ENCODE measurements at places on chromosomes 4 and X. TPM values are rescaled to one million over a fixed set of nuclear protein-coding genes. Genes with fewer than 3 reads are reported as not detected.

DNA sequence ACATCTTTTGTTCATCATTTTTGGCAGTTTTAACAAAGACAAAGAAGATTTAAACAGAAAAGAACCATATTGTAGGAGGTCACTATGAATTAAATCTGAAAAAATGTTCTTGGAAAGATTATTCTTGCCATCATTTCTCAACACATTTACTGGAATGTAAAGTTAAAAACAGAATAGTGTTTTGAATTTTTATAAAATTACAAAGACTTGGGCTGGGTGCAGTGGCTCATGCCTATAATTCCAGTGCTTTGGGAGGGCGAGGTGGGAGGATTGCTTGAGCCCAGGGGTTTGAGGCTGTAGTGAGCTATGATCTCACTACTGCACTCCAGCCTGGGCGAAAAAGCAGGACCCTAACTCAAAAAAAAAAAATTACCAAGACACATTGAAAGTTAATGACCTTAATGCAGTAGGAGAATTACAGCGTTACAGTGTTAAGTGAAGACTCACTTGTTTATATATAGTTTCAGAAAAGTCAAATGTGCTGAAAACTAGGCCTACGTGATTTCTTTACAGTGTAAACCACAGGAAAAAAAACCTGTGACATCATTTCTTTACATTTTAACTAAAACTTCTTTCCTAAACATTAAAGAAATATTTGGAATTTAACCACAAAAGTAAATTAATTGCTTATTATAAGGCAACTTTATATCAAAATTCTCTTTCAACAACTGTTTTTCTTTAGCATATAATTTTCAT is 7.9 kb downstream of the FAM13A start:
- DNase-seq: no peak

TMEM164 gene
- 30.4 TPM for total RNA-seq

CENPC gene
- 18.8 TPM for total RNA-seq

- no peak for DNase-seq
Observed at GRCh38 chr4:87451537-87451936, 29.2 kb downstream of the NUDT9 start.

DNA sequence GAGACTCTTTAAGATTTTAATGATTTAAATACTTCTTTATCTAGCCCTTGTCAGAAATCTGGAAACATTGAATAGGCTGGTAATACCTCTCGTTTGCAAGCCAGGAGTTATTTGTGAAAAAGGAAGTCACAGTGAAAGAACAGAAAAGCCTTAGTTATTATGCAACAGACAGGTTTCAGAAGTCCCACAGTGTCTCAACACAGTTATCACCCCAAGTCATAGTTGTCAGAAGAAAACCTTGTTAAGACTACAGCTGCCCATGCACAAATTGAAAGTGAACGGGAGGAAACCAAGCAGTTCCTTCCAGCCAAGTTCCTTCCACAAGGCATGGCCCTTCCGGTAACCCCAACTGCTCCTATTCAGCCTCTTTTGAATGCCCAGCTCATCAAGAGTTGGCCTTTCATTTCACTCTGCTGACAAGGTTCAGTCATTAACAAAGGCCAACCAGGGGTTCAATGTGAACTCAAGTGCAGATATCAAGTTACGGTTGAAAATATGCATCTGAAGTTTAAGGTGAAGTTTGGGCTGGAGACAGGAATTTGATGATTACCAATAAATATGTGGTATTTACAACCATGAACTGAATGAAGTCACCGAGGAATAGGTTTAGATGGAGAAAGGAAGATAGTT is 15.6 kb downstream of the ALPK1 start:
- DNase-seq: no peak

DNA sequence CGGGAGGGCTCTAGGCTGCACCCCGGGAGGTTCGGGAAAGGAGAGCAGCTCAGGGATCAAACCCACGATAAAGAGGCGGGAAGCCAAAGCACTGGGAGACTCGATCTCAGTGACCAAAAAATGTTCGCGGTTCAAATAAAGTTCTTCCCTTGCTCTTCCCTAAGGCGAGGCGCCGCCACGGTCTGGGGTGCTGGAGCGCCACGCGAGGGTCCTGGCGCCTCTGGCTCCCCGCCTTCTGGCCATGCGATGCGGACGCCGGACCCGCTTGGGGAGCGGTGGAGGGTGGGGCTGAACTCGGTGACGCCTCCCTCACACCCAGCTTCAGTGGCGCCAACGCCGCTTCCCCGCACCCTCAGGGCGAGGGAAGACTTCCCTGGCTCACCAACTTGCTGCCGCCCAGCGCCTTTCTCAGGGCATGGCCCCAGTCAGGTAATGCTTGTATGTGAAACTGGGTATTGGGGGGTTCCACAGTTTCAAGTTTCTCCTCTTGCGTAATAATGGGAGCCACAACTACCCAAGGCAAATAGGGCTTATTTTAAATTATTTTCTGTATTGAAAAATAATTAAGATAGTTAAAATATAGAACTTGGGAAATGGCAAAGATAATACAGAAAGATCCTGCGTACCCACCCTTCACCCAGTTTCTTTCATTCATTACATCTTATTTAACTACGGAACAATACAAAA is at the start of gene QRFPR:
Gene QRFPR, minus strand, starts transcription at position 243 of the 687 bp plus-strand sequence. CDS start 371 bp downstream, outside the sequence.
- DNase-seq: peak; percentile 70

PABPC4L gene
- 2.2 TPM for total RNA-seq

EDA gene
- total RNA-seq: 8.1 TPM

GRCh38 chrX:10676235-10676957 is 56.0 kb upstream of the MID1 start:
- peak; percentile 27 for DNase-seq

DNA sequence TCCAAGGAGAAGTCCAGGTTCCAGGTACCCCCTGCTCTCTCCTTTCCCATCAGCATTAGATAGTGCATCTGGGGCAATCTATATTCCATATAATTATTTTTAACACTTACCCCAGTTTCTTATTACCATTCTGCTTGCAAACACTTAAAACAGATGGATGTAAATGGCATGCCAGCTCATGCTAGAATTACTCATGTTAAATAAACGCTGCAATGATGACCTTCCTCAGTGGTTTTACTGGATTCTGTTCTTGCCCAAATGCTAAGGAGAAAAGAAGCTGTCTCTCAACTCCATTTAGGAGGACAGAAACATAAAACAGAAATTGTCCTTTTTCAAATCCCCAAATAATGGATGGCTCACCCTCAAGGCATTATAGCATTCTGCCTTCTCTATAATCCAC is 161.1 kb downstream of the NLGN4X start:
- no peak for DNase-seq

GRCh38 chr4:825971-826330 is at the start of gene CPLX1:
Gene CPLX1 (minus strand): TSS chr4:826129. CDS start chr4:824522, 1,607 bp downstream.
- DNase-seq: no peak

DNA sequence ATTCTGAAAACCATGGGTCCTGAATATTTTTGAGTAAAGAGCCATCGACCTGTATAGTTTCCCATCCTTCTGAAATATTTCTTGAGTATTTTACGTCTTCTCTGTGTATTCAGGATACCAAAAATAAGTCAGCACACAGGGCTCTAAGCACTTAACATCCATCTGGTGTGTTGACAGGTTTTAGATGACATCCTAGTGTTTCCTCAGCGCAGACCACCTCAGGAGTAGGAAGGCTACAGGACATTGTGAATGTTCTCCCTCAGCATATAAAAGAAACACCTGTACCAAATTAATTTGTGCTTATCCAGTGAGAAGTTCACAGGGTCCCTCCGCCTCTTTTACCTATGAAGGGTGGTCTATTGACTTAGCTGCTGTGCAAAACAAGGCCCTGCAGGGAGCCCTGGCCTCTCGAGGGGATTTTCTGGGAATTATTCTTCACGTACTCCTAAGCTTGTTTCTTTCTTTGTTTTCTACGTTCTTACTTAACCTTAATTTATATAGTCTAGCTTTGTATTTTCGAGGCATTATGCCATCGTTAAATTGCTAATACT is 241.8 kb downstream of the FBXO8 start:
- no peak for DNase-seq

GRCh38 chr4:150212485-150212884 is 134.2 kb downstream of the DCLK2 start:
- DNase-seq: no peak

GRCh38 chr4:186134257-186134656 is 29.8 kb downstream of the FAM149A start:
- DNase-seq: no peak

HTN3 gene
- total RNA-seq: not detected

DNA sequence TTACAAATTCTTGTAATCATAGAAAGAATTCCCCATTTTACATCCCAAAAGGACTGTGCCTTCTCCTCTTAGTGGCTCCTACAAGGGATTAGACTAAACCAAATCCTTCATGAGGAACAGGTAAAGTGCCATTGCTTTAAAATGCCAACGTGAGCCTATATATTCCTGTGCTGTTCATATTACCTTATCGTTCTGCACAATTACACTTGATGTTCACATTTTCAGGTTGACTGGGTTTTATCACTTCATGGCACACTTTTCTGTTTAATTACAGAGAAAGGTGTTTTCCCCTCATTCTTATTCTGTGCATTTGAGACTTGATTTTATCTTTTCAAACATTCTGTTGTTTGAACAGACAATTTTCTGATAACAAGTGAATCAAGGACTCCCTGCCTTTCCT is 645.6 kb upstream of the FTHL17 start:
- DNase-seq: no peak

DNA sequence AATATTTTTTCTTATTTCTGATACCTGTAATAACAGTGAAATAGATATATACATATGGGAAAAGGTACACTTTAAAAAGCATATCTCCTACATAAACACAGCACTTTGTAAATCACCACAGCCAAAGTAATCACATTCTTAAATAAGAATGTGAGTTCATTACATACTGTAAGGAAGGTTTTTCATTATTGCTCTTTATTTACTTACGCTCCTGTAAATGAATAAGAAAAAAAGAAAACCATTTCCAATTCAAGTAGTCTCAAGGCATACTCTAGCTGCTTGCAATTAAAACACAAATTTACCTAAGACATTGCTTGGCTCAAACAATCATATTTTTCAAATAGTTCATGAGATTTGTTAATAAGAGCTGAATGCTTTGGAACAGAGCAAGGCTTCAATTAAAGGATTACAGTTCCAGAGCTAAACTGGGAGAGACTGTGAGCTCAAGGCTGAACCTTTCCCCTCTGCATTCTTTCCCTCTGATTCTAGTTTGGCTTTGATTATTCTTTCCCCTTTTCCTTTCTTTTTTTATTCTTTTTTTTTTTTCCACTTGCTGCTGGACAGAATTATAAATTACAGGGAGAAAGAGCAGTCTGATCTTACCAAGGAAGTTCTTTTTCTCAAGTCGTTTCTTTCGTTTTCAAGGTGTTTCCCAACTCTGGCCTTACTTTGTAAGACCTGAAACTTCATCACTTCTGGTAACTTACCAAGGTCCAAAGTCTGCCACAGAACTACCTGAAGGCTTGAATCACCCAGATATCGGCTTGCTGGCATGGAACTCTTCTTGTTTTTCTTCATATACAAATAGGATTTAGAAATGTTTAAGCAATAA is 278.3 kb downstream of the INPP4B start:
- DNase-seq: no peak

DCX gene
- 2.0 TPM for total RNA-seq

DNA sequence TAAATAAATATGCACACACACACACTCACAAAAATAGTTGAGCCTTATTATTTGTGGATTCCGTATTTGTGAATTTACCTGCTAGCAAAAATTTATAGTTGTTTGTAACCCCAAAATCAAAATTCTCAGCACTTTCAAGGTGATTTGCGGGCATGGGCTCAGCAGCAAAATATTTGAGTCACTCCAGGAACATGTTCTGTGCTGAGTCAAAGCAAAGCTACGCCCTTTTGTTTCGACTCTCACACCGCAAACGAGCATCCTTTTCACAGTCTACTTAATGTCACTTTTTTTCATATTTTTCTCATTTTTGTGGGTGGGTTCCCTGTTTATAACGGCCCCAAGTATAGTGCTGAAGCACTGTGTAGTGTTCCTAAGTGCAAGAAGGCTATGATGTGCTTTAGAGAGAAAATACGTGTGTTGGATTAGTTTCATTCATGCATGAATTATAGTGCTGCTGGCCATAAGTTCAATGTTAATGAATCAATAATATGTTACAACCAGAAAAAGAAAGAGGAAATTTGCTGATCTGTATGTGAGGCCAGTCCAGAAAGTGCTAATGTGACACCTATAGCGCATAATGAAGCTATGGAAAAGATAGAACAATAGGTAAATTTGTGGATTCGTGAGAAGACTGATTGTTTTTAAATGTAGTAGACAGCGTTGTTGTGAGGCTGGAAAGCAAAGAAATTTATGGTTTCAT is 723.2 kb upstream of the AGA start:
- DNase-seq: no peak

CCDC149 gene
- total RNA-seq: 5.0 TPM

TRIM60 gene
- total RNA-seq: not detected

GLOD5 gene
- total RNA-seq: not detected

VCX3B gene
- not detected for total RNA-seq

DNA sequence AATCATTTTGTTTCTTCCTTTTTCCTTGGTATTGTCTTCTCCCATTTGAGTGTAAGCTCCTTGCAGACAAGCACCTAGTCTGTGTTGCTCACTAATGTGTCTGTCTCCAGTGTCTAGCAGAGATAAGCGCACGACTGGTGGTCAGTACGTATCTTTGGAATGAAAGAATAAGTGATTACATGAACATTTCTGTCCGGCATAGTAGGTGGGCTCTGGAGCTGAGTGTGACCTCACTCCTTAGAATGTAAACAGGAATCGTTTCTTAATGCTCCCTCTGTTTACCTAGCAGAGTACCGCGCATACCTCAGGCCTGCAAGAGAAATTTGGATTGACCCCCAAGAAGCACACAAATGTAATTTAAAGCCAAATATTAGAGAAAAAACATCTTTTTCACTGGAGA is 235.4 kb downstream of the MAML3 start:
- DNase-seq: no peak

TRO gene
- 51.0 TPM for total RNA-seq

USP51 gene
- 6.2 TPM for total RNA-seq

DNA sequence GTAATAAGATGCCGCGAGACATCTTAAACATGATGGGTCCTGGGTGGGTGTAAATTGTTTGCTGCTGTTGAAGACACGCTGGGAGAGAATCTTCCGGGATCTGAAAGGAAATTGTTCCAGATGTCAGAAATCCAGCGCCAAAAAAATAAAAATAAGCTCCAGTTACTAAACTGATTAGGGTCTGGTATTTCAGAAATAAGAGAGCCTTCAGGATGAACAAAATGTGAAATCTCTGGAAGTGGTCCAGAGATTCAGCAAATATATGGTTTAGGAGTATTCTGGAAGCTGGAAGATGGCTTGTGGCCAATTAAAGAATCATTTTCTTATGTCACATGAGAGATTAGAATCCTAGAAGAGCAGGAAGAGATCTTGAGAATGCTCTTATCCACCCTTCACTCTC is 75.8 kb upstream of the NHS start:
- no peak for DNase-seq

GRCh38 chr4:113114884-113115283 is 65.4 kb downstream of the ANK2 start:
- DNase-seq: no peak

DAPP1 gene
- not detected for total RNA-seq

PNMA6A gene
- total RNA-seq: 8.0 TPM

DNA sequence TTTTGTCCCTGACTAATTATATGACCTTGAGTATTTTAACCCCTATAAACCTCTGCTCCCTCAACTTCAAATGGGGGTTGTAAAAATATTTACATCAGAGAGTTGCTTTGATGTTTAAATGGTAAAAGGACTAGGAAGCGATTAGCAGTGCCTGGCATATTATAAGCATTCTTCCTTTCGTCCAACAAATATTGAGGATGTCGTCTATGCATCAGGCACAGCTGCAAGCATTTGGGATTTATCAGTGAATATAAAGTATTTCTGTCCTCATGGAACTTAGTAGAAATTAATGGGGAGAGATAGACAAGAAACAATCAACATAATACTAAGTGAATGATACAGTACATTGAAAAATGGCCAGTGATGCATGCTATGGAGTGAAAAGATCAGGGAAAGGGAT is 115.5 kb upstream of the EDNRA start:
- no peak for DNase-seq

MAGEC3 gene
- not detected for total RNA-seq

CENPI gene
- 19.4 TPM for total RNA-seq

Data from H9 (cell line).